GM12878 (cell line): ENCODE measurements at places on chromosomes 4 and X. TPM values are rescaled to one million over a fixed set of nuclear protein-coding genes. Genes with fewer than 3 reads are reported as not detected.

GRCh38 chr4:2935762-2936743 lies 27.2 kb downstream of the NOP14 start:
- DNase-seq: peak; percentile 57

DNA sequence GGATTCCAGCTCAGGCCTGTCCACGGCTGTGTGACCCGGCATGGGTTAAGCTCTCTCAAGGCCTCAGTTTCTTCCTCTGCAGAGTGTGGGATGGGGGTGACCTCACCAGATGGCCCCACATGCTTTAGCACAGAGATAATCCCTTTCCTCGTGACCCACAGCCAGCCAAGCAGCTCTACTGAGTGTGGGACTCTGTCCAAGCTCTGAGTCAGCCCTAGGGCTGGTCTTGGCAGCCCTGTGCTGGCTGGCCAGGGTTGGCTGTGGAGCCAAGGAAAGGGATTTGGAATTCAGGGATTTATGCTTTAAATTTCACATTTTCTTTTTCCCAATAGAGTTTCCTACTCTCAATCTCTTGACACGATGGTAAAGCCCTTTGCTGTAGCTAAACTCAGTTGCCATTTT lies 19.7 kb upstream of the SPON2 start:
- no peak for DNase-seq

The RBMX gene
- 270 and 285 TPM in 2 replicates for polyA plus RNA-seq

The SOD3 gene
- 0.09 TPM in 1 of 2 replicates, not detected in the other for polyA plus RNA-seq

- no peak for DNase-seq
Measured at GRCh38 chrX:21800344-21800770, 39.1 kb upstream of the MBTPS2 start.

DNA sequence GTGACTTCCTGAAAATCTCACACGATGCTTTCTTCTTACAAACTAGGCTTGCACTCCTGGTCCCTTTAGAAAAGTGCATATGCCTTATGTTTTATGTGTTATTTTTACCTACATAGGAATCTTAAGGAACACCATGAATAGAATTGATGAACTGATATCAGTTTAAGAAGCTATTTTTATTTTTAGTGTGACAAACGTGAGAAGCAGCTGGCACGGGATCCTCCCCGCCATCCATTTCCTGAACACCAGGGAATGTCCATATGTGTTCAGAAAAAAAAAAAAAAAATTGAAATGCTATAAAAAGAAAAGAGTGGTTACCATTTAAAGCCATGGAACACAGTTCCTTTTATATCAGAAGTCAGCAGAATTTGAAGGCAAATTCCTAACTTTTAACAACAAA lies 1096.1 kb upstream of the PRKX start:
- DNase-seq: no peak

- DNase-seq: no peak
Measured at GRCh38 chr4:48227662-48228061, 42.0 kb downstream of the TEC start.

DNA sequence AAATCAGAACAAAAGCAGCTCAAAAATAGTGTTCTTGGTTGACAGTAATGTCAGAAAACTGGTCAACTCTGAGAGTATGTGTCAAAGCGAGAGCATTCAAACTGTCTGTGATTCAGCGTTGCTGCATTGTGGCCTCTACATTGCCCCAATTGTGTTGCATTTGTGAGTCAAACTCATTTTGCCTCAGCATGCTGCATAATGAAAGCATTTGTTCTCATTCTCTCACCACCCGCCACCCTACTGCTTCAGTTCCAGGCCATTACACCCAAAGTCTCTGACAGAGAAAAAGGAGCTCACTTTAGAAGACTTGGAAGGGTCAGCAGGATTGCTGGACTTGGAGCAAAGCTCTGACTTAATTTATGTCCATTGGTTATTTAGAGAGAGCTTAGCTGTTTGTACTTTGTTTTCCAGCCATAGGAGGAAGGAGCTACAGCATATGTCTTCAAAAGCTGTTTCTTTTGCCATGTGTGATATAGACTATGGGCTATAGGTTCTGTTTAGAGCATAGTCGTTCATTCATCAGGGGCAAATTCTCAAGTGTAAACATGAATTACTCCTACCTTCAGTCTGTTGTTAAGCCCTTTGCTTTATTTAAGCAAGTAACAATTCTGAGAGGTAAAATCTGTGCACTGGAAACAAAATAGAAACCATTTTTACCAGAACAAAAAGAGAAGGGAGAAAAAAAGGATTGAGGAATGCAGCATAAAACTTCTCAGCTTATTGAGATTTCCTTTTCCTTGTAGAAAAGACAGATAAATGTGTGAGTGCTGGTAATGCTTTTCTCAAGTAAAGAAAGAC lies 153.4 kb upstream of the ANK2 start:
- peak; percentile 31 for DNase-seq

- DNase-seq: no peak
Measured at GRCh38 chr4:6938237-6938636, 28.6 kb downstream of the TBC1D14 start.

The MAP7D2 gene
- 0.16 and 0.45 TPM in 2 replicates for polyA plus RNA-seq

- no peak for DNase-seq
Measured at GRCh38 chrX:41352329-41352838, 18.4 kb downstream of the DDX3X start.

- peak; percentile 99 for DNase-seq
Measured at GRCh38 chr4:127965062-127965802, at the start of the genes ABHD18 and MFSD8. Gene ABHD18, plus strand, starts transcription at chr4:127965406. Its CDS starts 17,550 bp downstream, at chr4:127982956. Gene MFSD8, minus strand, starts transcription at chr4:127965173. Its CDS starts 40 bp downstream, at chr4:127965133.

GRCh38 chr4:31334086-31334910 lies 614.1 kb downstream of the PCDH7 start:
- no peak for DNase-seq

The SPANXB1 gene
- polyA plus RNA-seq: not detected in 2 replicates
